ENCODE measurements at places on chromosomes 5 and 9.

- no peak for DNase-seq
These were observed 111.8 kb upstream of the FAM174A start for GRCh38 chr5:100423330-100423729.

- DNase-seq: peak; percentile 73
These were observed 500.4 kb upstream of the PAPPA start for GRCh38 chr9:115653171-115653606.

DNA sequence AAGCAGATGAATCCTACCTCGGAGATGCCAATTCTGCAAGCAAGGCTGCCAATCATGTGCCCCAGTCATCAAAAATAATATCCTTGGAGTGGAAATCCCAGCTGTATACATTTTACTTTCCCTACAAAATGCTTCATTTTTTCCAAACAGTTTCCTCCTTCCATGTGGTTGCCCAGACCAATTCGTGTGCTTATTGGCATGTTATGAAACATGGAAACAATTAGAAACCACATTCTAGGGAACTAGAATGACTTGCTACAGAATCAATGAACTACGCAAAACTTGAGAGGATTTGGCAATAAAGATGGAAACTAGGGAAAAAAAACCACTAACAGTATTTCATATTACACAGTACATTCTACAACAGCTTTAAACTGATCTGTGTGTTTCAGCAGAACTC, 584.5 kb upstream of the DMAC1 start:
- DNase-seq: peak; percentile 30

GRCh38 chr5:620586-621180, 8.5 kb downstream of the CEP72 start:
- no peak for DNase-seq

DNA sequence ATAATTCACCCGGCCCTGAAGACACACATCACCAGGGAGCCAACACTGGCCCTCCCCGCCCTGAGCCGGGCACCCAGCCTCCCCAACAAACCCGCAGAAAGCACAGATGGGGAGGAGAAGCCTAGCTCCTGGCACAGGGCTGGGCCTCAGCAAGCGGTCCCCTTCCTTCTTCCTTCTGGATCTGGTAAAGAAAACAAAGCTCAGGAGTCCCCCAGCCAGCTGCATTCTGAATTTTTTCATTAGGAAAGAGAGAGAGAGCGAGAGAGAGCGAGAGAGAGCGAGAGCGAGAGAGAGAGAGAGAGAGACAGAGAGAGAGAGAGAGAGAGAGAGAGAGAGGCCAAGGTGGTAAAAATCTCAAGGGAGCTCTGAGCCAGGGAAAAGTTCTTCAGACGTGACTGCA, 195.7 kb downstream of the CRB2 start:
- no peak for DNase-seq

DNA sequence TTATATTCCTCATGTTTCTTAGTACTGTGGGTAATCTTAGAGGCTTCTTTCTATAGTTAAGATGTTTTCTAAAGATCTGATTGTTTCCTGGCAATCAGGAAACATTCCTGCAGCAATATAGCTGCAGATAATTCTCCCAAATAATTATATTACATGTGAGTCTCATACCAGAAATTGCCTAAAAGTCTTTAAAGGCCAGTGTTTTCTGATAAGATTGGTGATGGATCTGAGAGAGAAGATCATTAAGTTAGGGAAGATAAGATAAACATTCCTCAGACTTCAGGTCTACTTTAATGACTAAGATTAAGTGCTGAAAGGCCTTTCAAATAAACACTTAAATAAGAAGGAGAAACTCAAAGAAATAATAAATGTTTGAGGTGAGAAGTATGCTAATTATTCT, 107.7 kb upstream of the DAB2 start:
- DNase-seq: no peak
